GOT3 (cell line): ENCODE measurements at places on chromosomes 1 and 21.

GRCh38 chr1:91591175-91591974, 90.7 kb downstream of the CDC7 start:
- DNase-seq: no peak

DNA sequence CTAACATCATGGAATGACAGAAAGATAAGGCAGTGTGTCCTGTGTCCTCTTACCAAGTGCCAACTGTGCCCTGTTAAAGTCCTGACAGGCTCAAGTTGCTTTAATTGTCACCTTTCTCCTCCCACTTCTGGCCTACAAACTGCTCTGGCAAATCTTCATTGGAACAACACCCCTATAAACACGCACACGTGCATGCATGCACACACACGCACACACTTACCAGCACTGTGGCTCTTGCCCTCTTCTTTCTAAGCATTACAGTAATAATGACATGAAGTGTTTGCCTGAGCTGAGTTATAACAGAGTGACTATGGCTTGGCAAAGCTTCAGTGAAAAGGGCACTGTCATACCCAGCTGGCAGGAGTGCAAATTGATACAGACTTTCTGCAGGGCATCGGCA, 82.3 kb upstream of the SYT6 start:
- no peak for DNase-seq

DNA sequence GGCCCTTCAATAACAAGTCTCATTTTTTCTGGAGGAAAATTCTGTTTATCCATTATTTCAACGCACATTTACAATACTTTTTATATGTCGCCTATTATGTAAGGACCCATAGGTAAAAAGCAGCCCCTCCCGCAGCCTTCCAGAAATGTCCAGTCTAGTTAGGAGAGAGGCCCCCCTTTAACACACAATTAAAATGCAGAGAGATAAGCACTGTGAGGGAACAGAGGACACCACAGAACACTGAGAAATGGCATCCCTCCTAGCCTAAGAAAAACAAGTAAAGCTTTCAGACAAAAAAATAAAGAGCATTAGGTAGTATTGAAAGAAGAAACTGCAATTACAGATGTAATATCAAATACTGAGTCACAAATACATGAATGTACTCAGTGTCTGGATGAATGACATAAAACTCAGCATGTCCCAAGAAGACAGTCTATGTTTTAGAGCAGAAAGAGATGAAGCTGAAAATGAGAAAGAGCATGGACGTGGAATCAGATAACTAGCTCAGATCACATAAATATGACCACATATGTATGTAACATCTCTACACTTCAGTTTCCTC, 62.9 kb downstream of the DAB1 start:
- no peak for DNase-seq

DNA sequence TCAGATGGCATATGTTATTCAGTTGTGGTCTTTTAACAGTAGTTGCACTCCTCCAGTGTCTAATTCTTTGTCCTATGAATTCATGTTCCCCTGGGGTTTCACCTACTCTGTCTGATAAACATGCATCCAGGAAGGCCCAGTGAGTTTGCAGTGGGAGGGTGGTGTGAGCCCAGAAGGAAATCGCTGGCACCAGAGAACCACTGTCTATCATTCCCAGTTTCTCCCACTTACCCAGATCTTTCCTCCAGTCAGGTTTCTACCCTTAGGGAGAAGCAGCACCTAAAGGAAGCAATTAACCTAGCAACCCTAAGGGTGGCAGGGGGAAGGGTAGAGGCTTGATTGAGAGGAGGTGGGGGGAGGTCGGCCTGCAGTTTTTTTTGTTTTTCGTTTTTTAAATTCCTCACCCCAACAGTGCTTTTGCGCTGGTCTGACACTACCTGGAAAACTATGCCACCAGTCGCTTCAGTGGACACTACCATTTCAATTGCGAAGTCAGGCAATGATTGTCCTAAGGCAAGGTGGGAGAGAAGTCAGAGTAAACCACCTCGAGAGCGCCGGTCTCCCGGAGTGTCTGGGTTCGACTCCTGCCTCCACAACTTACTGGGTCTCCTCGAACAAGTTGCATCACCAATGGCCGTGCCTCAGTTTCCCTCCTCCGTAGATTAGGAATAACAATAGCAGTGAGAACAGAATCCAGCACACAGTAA, 766 bp upstream of the SLC44A3 start:
- no peak for DNase-seq

- no peak for DNase-seq
These were observed 28.6 kb downstream of the UAP1 start for GRCh38 chr1:162590101-162590500.

DNA sequence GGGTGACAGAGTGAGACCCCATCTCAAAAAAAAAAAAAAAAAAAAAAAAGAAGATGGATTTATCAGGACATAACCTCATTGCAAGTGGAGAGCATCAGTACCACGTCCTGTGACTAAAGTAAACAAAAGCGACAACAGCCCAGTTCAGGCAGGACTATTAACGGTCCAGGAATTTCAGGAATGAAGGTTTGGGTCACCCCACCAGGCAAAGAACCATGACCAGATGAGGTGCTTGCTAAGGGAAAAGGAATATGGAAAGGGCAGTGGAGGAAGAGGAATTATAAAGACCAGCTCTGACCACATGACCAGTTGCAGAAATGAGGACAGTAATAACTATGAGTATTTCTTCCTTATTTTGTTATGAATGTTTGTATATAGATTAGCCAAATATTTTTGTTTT, 35.4 kb upstream of the EIF4G3 start:
- no peak for DNase-seq

DNA sequence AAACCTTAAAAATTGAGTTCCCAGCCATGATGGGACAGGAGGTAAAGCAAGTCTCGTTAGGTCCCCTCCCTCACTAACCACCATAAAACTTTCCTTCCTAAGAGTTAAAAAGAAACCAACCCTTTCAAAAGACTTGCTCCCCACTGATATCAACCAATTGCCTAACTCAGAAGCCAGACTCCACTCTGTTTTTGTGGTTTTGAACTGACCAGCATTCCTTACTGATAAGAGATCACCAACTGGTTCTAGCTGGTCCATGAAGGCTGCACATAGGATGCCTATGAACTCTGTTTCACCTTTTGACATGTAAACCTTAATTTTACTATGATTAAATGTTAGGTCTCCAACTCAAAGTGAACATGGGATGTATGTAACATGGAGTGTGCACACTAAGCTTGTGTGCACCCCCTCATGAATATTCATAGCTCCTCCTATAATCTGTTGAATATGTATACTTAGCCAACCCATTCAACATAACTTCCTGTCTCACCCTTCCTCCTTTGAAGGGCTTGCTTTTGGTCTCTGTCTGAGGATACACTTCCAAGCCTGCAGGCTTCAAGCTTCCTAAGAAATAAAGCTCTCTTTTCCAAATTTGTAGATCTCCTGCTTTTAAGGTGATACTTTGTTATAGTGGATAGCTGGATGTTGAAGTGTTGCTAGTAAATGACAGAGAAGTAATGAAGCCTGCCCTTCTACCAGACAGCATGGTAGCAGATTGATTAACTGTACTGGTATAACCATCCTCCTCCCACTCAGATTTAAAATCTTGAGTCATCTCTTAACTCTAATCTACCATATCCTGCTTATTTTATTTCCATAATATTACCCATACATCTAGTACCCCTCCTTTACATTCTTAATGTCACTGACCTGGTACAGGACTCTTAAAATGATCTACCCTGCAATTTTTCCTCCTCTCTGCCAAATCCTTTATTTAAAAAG, 95.6 kb downstream of the ZNF644 start:
- no peak for DNase-seq

GRCh38 chr21:45724345-45724961, 80.9 kb downstream of the PCBP3 start:
- no peak for DNase-seq

DNA sequence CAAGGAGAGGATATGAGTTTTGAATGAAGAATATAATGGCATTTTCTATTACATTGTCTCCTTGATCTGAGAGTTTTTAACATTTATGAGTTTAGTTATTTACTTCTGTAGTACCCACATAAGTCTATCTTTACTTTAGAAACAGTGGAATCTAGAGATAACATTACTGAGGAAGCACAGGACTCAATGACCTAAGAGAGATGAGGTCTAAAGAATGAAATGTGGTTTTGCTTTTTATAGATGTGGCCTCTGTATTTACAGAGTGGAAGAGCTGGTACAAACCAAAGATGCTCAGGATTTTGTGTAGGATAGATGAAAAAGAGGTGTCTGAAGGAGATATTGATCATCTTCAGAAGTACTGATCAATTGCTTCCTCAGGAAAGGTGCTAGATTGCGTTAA, 177.3 kb downstream of the KCTD3 start:
- DNase-seq: no peak

DNA sequence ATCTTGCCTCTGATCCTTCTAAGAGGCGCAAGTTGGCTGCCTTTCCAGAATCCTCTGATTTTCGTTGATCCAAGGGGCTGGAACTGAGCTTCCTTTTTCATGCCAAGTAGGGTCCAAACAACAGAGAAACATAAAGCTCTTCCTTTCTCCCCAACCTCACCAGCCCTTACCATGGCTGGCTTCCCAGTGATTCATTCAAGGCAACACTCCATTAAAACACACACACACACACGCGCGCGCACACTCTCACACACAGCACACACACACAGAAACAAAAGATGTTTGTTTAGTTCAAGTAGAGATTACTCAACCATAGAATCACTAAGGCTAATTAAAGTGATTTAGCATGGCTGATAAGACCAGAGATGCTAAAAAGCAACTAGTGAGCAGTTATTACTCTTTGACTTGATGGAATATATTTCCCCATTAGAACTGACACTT, 13.0 kb upstream of the GUCA2A start:
- no peak for DNase-seq

DNA sequence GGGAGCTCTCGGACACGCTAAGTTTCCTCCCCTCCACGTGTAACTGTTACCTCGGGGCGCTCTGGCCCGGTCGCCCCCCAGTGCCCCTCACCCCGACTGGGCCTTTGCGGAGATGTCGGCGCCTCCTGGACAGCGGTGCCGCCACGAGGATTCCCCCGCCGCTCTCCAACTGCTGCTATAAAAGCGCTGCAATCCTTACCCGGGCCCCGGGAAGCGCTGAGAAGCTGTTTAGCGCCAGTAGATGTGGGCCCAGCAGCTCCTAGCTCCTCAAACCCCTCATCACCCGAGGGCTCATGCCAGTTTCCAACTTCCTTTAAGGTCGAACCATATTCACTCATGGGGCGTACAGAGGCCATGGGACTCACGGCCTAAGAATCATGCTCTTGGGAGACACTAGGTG, 361 bp upstream of the LMX1A start:
- no peak for DNase-seq

DNA sequence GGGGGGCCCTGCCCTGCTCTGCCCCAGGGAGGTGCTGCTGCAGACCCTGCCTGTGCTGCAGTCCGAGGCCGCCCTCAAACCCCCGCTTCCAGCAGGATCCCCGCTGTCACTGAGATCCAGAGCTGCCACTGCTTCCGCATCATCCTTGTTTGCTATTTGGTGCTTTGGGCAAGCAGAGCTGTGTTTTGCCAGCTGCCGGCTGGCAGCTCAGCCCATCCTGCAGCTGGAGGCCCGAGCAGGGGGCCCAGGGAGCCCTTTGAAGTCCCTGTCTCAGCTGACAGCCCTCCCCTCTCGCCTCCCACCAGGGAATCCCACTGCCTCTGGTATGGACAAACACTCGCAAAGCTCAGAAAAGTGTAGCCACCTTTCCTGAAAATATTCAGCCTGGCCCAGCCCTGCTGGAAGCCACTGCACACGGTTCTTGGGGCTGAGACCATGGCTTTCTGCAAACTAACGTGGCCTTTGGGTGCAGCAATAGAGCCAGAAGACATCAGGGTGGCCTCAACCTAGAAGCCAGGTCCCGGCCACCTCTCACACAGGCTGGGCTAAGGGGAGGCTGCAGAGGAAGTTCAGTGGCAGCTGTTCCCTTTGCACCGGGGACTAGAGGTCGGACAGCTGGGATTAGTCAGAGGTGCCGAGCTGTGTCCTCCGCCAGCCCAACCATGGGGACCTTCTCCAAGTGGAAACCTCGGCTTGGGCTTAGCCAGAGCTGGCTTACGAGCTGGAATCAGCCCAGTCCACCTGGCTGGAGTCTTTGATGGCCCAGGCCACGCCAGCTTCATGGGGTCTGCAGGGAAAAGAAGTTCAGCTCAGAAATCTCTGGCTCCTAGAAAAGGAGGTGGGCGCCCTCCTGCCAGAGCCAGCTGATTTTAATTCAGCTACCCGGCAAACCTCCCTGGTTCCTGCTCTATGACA, 107.1 kb downstream of the SPSB1 start:
- DNase-seq: no peak

DNA sequence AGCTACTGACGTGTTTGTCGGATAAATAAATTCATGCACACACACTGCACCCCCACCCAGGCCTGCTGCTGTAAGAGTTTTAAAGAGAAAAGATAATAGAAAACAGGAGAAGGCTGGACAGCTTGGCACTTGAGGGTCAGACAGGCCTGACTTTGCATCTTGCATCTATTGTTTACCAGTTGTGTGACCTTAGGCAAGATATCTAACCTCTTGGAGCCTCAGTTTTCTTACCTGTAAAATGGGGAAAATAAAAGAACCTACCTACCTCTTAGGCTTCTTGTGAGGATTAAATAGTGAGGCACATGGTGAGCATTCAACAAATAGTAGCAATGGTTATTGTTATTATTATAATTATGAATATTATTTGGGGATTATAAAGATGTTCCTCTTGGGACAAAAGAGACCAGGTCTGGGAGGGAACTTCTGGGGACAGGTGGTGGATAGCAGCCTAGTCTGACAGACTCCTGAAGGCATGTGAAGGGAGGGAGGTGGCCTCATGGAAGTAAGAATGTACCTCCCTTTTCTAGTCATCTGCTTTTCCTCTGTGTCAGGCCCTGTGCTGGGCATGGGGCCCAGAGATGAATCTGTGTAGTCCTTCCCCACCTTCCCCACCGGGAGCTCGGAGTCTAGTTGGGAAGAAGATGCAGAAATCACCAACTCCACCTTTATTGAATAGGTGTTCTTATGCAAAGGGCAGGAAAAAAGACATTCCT, 18.3 kb upstream of the EPB41 start:
- no peak for DNase-seq

DNA sequence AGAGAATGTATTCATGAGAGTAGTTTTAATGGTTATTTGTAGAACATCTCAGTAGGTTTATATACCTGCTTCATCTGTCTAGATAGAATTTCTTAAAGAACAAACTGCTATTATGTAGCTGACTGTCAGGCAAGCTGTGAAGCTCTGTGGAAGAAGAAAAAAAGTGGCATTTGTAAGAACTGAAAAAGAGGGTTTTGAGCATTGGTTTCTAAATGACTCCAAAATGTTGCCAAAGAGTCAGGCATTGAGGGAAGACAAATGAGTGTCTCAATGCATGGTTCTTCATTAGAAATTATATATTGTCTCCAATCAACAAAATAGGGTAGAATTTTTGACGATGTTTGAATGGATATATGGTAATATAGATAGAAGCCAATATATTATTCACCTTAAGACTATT, 1276.1 kb downstream of the KCNT2 start:
- no peak for DNase-seq
